ENCODE measurements at places on chromosomes 6 and 20. TPM values are rescaled to one million over a fixed set of nuclear protein-coding genes. Genes with fewer than 3 reads are reported as not detected.

Gene CLPSL1
- not detected for total RNA-seq

Gene KCNK16
- total RNA-seq: not detected

Gene SLC16A10
- total RNA-seq: 15.2 TPM

GRCh38 chr20:54086507-54087039 is 16.2 kb upstream of the BCAS1 start:
- H3K4me1 ChIP-seq: no peaks in the 10 kb centered on the region
- no peaks in the 10 kb centered on the region for H3K27me3 ChIP-seq
- H3K4me3 ChIP-seq: no peak overlapping the region
- H3K36me3 ChIP-seq: no peaks in the 10 kb centered on the region
- H3K27ac ChIP-seq: no peak overlapping the region

DNA sequence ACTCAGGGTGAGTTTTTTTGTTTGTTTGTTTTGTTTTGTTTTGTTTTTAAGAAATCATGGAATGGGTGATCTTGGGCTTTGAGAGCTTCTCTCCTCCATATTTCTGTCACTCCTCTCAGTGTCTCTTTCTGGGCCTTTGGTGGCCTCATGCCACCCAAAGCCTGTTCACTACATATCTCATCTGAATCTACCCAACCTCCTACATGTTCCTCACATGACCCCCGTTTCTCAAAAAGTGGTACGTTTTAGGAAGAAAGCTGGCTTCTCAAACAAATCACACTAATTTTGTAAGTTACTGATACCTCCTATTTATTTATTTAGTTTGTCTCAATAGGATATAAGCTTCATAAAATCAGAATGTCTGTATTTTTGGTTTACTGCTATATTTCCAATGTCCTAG is 80.0 kb downstream of the SESN1 start:
- H3K36me3 ChIP-seq: no peaks in the 10 kb centered on the region
- H3K27me3 ChIP-seq: no peaks in the 10 kb centered on the region

DNA sequence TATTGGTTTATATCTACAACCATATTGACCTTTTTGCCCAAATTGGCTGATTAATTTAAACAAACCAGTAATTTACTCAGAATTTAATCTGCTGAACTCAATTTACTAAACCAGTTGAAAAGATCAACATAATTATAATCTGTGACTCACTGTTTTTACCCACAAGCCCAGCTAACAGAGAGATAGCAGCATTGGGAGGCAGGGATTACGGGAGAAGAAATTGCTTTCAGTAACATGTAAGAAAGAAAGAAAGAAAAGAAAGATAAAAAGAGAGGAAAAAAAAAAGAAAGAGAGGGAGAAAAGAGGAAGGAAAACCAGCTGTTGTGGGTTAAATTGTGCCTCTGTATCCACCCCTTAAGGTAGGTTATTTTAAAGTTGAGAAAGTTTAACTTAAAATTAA is 13.3 kb upstream of the RHAG start:
- no peaks in the 10 kb centered on the region for H3K27me3 ChIP-seq
- no peak for DNase-seq
- H3K4me3 ChIP-seq: no peak overlapping the region

Measured in spinal cord (tissue), 10 donors.